ENCODE measurements at places on chromosomes 4 and X.

- DNase-seq = no peak
Measured at GRCh38 chr4:7752649-7753048, 187.0 kb downstream of the AFAP1 start.

DNA sequence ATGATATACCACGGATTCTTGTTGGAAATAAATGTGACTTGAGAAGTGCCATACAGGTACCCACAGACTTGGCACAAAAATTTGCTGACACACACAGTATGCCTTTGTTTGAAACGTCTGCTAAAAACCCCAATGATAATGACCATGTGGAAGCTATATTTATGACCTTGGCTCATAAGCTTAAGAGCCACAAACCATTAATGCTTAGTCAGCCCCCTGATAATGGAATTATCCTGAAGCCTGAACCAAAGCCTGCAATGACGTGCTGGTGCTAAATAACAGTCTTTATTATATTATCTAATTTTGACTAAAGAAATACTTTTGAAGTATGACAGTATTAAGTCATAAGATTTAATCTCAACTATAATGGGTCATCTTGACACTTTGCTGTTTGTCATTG is 18.9 kb downstream of the RAB33B start:
- DNase-seq = no peak

DNA sequence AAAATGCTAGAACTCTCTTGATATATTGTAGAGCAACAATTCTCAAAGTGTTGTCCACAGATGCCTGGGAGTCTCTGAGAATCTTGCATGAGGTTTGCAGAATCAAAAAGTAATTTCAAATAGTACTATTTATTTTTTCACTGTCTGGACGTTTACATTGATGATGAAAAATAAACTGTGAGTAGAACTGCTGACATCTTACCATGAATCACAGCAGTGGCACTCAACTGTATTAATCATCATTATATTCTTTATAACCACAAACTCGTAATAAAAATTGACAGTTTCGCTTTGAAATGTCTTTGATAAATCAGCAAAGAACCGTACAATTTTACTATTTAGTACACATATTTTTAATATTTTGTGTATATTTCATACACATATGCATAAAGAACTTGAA is 94.5 kb downstream of the NAF1 start:
- DNase-seq = no peak

GRCh38 chrX:42823443-42823842 is 45.5 kb upstream of the PPP1R2C start:
- no peak for DNase-seq

- DNase-seq = peak; percentile 56
Measured at GRCh38 chr4:177008071-177008835, 215.5 kb upstream of the VEGFC start.

DNA sequence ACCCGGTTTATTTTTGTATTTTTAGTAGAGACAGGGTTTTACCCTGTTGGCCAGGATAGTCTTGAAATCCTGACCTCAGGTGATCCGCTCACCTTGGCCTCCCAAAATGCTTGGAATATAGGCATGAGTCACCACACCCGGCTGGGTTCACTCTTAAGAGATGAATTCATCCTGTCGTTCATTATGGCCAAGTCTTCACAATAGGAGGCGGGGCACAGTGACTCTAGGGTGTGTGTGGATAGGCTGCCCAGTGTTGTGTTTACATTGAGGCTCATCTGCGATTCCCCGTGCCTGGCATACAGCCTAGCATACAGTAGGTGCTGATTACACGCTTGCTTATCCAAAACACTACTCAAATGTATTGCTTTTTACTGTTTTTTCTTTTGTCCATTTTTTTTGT is 41.3 kb upstream of the IGFBP7 start:
- no peak for DNase-seq

GRCh38 chr4:72779241-72779640 is 210.2 kb upstream of the ADAMTS3 start:
- DNase-seq = peak; percentile 37
